ENCODE measurements at places on chromosomes 12 and 14.
A peak's percentile ranks its signal among the peaks of the same experiment; 100 is the strongest.

GRCh38 chr14:88630565-88630964 lies 67.7 kb downstream of the ZC3H14 start:
- DNase-seq: no peak

DNA sequence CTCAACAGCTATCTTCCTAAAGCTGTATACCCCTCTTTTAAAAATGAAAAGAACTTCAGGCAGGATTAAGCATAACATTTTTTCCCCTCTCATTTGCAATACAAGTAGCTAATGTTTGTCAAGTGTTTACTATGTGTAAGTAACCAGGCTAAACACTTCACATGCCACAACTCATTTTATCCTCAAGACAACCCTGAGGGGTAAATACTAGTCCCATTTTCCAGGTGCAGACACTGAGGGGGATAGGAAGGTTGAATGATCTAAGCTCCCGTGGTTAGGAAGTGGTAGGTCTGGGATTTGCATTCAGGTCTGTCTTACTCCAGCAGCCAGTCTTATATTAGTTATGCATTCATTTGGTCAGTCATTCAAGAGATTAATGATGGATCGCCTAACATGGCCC lies 70.7 kb downstream of the ANO6 start:
- no peak for DNase-seq

GRCh38 chr14:92549859-92550230 lies 36.3 kb downstream of the RIN3 start:
- DNase-seq: no peak

DNA sequence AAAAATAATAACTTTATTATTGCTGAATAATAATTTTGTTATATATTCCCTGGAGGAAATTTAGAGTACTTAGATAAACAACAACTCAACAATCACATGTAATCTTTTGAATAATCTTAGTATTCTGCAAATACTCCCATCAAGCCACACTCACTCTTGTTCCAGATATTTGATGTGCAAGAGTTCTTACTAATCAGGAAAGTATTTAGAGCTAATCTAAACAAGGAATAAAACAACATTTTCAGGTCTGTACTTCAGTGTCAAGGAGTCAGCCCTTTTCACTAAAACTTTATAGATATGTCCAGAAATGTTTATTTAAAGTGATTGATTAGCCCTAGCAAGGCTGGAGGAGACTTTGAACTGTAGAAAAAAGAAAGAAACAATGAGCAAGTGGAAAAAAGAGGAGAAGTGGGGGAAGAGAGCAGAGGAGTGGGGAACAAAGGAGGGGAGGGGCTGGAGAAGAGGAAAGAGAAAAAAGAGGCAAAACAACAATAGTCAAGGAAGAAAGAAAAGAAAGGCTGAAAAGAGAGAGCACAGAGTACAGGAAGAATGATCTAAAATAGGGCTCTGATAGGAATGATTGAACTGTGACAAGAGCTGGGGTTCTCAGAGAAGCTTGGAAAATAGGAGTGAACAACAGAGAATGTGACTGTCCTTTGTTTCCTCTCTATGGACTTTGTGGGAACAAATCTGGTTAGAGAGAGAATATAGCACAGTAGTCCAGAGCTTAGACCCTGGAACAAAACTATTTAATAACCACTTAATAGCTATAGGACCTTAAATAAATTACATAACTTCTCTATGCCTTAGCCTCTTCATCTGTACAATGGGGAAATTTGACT lies 238.7 kb downstream of the AKAP6 start:
- no peak for DNase-seq

GRCh38 chr12:10283027-10283426 lies 24.6 kb upstream of the KLRD1 start:
- DNase-seq: no peak

DNA sequence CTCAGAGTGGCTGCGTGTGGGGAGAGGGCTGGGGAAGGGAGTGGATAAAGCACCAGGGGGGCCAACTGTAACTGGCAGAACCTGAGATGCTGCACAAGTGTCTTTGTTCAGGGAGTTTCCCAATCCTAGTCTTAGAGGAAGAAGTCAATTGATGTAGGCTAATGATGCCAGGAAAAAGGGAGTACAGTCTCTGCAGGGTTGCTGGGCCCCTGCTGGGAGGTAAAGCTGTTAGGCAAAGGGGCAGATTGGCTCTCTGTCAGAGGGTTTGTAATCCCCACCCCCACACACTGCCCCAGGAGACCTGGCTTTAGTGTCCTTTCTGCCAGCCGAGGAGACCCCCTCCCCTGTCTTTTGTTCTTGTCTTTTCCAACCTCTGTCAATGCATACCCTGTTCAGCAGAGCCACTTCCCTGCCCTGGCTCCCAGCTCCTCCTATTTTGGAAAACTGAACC lies 178.4 kb downstream of the KCNA5 start:
- DNase-seq: no peak

DNA sequence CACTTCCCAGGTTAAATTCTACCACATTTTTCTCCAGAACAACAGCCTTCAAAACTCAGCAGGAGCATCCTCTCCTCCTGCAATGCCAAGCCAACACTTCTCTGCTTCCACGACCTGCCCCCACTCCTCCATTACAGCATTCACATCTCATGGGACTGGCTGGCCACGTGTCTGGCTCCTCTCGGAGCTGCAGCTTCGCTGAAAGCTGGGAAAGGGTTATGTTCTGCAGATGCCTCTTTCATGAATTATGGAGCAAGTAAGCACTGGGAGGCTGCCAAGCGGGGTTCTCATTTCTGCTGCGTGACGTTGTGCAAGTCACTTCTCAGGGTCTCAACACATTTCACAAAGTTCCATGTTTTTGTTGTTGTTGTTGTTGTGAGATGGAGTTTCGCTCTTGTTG lies 142.2 kb upstream of the RFLNA start:
- no peak for DNase-seq

GRCh38 chr14:23895053-23895419 lies 58.5 kb upstream of the DHRS4 start:
- DNase-seq: no peak

- DNase-seq: peak; percentile 1
Observed at GRCh38 chr12:57011438-57012424, 4.6 kb downstream of the TAC3 start.

DNA sequence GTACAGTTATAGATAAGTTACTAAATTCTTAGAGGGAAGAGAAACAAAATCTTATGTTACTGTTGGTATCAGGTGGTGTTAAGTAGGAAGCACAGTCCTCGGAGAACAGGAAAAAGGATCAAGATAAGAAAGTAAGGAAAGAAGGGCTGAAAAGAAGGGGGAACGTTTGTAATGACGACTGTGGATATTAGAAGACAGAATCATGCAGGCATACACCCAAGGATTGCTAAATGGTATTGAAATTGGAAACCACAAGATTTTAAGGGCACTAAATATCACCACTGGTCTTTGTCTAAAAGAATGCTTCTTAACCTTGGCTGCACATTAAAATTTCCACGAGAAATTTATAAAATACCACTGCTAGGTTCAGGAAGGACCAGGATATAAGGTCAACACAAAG lies 34.1 kb upstream of the ERGIC2 start:
- DNase-seq: no peak

- DNase-seq: peak; percentile 19
Observed at GRCh38 chr14:100892496-100893227, 10.9 kb downstream of the RTL1 start.

DNA sequence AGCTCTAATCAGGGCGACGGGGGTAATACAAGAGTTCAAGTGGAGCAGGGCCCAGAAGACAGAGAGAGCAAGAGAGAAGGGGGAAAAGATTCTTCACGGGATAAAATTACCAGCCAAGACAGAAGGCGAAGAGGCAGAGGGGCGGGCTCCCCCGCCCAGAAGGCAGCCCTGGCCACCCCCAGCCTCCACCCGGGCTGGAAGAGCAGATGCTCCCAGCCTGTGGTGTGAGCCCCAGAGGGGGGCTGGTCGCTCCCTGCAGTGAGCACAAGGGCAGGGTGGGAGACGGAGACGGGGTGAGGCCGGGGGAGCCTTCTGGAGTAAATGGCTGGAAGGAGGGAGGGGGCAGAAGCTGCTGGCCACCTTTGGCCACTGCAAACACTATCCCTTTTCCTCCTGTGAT lies 1035.6 kb downstream of the VRK1 start:
- DNase-seq: no peak

- DNase-seq: no peak
Observed at GRCh38 chr12:52259657-52260243, 14.7 kb upstream of the KRT86 start.

GRCh38 chr14:94144765-94145164 lies 15.4 kb upstream of the IFI27L2 start:
- DNase-seq: no peak

GRCh38 chr12:130747867-130748740 lies 32.0 kb upstream of the RIMBP2 start:
- DNase-seq: peak; percentile 83

- no peak for DNase-seq
Observed at GRCh38 chr14:32472076-32472475, 143.0 kb downstream of the AKAP6 start.

DNA sequence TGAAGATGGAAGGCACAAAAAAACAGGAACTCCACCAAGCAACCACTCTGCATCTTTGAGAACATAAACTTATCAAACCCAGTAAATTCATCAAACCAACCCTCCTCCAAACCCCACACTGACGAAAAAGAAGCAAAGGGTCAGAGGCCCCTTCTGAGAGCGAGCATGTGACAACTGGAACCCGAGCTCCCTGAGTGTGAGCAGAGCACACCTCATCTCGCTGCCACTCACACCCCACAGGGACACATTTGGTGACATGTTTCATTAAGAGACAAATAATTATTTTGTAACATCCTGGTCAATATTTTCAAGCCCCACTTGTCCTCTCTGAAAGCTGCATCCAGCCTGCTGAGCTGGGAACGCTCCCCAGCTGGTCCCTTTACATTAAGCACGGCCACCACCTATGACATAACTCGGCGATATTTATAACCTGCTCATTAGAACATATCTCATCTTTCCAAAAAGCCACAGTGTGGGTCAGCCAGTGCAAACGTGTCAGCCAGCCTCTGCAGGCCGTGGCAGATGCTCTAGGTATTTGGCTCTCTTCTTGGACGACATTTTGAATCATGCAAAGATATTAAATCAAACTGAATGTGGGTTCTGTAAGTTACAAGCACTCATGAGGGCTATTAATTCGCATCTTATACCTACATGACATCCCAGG lies 120.1 kb downstream of the TTC7B start:
- DNase-seq: no peak

- no peak for DNase-seq
Observed at GRCh38 chr14:101301011-101301410, 260.3 kb upstream of the DIO3 start.

DNA sequence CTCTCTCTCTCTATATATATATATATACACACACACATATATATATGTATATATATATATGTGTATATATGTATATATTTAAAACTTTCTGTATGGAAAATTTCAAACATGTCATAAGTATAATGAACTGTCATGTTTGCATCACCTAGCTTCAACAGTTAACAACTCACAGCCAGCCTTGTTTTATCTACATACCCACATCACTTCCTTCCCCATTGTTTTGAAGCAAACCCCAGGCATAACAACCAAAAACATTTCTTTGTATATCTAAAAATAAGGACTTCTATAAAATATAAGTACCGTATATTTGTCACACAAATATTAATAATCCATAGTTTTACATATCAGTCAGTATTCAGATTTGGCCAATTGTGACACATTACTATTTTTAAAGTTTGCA lies 57.4 kb downstream of the PAPOLA start:
- DNase-seq: no peak

GRCh38 chr14:70366911-70367310 lies 7.4 kb upstream of the COX16 start:
- DNase-seq: no peak

DNA sequence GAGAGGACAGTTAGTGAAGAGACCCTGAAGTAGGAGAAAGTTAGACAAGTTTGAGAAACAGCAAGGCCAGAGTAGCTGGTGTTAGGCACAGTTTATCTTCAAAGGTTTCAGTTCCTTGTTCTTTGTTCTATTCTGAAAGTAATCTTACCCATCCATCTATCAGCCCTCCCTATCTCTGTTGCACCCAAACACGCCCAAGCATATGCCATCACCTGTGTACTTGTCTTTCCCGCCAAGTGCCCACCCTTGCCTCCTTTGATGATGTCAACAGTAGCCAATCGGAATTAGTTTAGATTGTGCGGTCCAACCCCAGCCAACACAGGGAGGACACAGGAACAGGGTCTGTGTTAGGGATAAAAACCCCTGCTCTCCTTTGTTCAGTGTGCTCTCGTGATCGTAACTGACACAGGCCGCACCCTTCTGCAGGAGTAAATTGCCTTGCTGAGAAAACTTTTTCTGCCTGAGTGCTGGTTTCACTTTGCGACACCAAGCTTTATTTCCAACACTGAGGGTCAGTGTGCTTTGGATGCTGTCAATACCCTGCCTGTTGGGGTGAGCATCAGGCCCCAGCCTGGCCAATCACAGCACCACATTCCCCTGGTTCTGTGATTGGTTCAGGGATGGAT lies 4.7 kb upstream of the TMEM229B start:
- DNase-seq: no peak

DNA sequence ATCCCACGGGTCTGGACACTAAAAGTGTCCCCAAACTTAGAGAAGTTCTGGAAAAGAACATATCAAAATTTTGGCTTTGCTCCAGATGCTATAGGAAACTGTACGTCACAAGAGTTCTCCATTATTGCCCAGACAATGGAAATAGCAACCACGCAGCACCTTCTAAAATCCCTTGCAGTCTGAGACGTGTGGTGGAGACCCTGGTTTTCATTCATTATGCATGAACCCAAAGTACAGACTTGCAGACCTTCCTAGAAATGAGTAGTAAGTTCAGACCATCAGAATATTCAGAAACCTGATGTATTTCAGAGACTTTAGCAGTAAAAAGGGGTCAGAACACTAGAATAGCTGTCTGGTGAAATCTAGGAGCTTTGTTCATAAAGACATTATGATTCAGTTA lies 50.0 kb upstream of the BCL2L14 start:
- no peak for DNase-seq

DNA sequence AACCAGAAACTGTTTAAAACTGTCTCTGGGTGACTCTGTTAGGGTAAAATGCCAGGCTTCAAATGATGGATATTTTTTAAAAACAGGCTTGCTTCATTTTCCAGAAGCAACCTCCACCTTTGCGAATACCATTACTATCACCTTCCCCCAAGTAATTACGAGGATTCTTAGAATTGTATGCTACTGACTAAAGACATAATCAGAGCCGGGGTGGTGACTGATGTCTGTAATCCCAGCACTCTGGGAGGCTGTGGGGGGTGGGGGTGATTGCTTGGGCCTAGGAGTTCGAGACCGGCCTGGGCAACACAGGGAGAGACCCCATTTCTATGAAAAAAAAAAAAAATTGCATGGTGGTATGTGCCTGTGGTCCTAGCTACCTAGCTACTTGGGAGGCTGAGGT lies 38.3 kb downstream of the FGD6 start:
- DNase-seq: no peak

DNA sequence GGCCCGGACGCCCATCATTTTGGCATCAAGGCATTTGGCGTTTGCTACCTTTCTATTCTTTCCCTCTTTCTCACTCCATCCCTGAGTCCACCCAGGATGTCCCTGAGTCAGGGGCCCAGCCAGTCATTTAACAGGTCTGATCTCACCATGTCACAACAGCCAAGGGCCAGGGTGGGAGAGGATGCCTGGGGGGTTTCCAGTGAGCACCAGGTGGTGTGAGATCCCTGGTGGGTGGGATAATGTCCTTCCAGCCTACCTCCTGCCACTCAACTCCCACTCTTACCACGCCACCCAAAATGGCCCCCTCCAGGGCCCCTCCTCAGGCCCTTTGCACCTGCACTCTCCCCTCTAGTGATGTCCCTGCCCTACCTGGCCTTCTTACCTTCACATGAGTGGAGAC lies 310.8 kb downstream of the BCL11B start:
- no peak for DNase-seq
